ENCODE measurements at places on chromosomes 1 and 21.

DNA sequence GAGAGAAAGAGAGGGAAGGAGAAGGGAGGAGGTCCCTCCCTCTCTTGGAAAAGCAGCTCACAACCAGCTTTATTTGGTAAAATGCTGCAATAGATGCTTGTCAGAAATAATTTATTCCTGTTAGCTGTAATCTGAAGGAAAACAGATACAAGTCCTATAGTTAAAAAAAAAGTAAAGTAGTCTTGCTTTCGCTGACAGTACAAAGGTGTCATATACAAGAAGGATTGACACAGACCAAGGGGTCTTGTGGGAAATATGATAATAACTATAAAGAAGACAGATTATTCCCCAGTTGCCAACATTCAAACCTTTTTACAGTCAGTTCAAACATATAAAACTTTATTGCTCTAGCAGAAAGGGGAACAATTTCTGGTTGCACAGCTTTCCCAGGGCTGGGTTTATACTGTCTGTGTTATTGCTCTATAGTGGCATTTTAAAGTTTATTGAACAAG is 145.0 kb downstream of the PBX1 start:
- no peak for DNase-seq

GRCh38 chr1:164622068-164622845 is 63.3 kb downstream of the PBX1 start:
- DNase-seq: no peak

GRCh38 chr1:226653311-226653921 is 85.7 kb downstream of the ITPKB start:
- peak; percentile 83 for DNase-seq

DNA sequence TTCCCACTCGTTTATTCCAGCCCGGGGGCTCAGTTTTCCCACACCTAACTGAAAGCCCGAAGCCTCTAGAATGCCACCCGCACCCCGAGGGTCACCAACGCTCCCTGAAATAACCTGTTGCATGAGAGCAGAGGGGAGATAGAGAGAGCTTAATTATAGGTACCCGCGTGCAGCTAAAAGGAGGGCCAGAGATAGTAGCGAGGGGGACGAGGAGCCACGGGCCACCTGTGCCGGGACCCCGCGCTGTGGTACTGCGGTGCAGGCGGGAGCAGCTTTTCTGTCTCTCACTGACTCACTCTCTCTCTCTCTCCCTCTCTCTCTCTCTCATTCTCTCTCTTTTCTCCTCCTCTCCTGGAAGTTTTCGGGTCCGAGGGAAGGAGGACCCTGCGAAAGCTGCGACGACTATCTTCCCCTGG is 716 bp downstream of the OLIG2 start:
- no peak for DNase-seq

- no peak for DNase-seq
Measured at GRCh38 chr1:61141288-61142042, 59.1 kb downstream of the NFIA start.

DNA sequence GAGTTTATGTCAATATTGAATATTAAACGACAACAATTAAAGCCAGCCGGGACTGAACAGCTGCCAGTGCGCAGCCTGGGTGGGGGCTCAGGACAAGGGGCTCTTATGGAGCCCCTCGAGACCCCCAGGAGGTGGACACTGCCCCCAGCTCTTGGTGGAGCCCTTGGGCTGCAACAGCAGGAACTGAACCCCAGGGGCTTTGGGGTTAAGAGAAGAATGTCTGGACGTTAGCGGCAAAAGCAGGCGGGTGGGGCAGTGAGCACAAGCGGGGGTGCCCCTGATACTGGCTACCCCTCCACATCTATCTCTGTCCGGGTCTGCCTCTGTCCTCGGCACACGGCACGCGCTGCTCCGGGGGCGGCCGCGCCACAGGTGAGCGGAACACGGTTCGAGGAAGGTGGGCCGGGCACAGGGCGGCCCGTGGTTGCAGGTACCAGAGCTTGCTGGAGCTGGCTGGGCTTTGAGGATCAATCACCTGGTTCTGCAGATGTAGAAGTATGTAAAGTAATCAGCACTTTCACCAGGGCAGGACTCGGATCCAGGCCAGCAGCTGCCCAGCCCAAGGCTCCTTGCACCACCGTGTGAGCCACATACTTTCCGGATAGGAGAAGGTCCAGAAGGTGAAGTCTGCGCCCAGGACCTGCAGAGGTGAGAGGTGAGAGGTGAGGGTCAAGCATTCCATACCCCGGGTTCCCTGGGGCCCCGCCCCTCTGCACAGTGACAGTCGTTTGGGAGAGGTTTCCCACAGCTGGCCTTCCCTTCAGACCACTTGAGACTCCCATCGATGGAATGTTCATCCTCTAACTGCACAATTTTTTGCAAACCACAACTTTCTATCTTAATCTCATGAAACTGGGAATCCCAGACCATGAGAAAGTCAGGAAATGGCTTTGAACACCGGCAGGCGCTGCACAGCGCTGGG is 12.4 kb upstream of the POFUT2 start:
- DNase-seq: no peak

- peak; percentile 34 for DNase-seq
Measured at GRCh38 chr1:169892927-169893644, 610 bp downstream of the SCYL3 start.

DNA sequence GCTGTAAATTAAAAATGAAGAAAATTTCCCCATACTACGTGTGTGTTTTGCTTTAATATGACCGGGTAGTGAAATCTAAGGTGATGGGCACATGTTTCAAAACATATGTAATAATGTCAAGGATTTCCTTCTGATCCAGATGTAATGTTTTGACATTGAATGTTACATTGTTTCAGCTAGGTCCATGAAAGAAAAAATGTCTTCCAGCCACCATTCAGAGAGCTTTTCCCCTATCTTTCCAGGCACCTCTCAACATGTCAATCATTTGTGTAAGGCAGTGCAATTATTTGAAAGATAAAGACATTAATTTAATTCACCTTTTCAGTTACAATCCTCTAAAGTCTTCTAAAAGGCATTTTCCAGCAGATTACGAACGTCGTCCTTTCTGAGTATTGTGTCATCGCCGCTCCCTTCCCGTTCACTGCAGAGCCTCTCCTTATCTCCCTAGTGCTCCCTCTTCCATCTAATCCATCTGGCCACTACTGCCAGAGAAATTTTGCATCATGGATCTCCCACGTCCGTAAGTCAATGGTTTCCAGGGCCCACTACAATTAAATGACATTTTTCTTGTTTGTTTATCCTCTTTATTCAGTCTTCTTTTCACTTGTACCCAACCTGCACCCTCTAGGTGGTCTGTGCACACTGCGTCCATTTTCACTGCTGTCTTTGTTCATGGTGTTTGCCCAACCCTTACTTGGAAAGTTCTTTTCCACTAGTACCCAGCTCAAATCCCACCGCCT is 1.3 kb upstream of the VAMP3 start:
- no peak for DNase-seq

- no peak for DNase-seq
Measured at GRCh38 chr21:42453986-42454570, 41.9 kb downstream of the RSPH1 start.

DNA sequence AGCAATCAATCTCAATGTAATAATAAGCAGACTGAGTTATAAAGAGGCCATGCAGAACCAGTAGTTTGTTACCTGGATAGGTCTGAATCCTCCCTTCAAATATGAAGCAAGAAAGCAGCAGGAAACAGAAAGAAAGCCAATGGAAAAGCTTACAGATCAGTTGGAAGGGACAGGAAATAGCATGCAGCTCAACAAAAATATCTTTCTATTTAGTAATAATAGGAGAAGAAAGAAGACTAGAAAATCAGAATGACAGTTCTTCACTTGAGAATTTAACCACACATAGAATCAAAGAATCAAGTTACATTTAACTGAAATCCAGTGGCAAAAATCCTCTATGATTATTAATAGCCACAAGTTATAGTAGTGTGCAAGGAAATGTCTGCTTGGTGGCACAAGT is 194.4 kb downstream of the EIF4G3 start:
- no peak for DNase-seq

GRCh38 chr21:45421071-45421845 is 16.3 kb downstream of the COL18A1 start:
- no peak for DNase-seq

GRCh38 chr1:47901001-47901575 is 96.1 kb downstream of the TRABD2B start:
- DNase-seq: no peak

GRCh38 chr1:236760480-236760879 is 34.6 kb upstream of the MTR start:
- DNase-seq: no peak

GRCh38 chr1:167792188-167792565 is 70.4 kb downstream of the MPZL1 start:
- DNase-seq: no peak

DNA sequence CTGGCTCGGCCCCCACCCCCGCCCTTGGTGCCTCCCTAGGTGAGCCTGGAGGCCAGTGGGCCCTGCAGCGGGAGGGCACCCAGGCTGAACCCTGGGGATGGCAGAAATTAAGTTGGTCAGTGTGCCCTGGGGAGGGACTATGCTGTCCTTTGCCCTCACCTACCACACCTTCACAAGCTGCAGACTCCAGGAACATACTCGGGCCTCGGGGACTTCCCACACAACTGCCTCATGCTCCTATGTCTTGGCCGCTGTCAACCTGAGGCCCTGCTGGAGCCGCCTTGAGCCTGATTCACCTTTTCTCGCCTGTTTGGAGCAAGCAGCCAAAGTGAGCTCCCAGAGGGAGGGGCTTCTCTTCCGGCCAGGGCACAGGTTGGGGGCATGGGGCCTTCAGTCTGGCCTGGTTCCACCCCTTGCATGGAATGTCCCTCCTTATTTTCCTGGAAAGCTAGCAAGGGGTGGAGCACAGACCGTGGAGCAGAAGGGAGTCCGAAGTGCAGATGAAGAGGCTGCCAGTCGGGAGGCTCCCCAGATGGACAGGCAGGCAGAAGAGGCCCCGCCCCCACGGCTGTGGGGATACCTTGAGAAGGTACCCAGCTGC is 24.7 kb downstream of the KNCN start:
- no peak for DNase-seq

DNA sequence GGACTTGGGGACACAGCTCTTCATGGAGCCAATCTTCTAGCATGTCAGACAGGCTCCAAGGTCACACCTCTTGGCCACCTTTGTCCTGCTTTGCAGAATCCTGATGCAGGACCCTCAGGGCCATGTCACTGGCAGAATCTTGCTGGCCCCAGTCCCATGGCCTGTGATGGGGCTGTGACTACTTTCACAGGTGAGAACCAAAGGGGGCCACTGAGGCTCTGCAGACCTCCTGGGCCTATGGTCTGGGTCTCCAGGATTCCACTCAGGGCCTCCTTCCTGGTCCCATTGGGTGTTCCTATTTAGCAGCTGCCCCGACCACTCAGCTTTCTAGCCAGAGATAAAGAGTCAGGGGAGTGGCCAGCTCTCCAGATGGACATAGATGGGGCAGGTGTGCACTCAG is 238.7 kb downstream of the MATN1 start:
- DNase-seq: no peak

DNA sequence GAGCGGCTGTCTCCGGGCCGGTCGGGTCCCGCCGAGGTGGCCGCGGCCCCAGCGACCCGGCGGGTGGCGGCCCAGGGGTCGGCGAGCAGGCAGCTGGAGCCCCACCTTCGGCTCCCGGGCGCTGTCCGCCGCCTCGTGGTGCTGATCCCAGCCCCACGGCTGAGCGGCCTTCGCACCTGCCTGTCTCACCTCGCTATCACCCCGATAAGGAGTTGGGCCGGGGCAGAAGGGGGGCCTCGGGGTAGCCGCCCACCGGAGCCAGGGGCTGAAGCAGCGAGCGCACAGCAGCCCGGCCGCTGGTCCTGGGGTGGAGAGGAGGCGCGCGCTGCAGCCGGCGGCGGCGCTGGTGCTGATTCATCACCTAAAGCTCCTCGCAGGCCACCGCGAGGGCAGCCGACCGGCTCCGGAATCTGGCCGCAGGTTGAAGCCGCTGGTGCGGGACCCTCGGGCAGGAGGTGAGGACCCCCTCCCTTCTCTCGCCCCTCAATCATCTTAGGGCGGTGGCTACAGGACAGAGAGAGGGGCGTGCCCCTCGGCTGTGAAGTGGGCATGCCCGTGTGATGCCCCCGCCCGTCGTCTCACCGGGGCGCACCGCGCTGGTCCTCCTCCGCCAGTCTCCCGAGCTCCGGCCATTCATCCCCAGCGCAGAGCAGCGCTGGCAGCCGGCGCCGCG is 575 bp downstream of the TRIM67 start:
- DNase-seq: no peak

- DNase-seq: peak; percentile 13
Measured at GRCh38 chr1:70083519-70083918, 121.9 kb downstream of the LRRC40 start.

DNA sequence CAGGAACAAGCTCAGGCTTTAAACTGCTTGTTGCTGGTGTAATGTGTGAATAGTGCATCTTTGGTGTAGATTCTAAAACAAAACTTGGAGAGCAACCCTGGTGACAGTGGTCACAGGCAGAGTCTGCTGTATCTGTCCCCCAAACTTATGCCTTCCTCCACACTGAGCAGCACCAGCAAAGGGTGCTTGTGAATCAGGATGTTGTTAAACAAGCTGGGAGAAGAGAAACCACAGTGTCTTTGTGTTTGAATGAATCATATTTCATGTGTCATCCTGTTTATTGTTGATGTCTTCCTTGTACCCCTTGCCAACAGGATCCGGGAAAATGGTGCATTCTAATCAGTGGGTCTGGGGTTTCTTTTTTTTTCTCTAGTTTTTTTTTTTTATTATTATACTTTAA is 91.9 kb upstream of the COG2 start:
- DNase-seq: no peak

- DNase-seq: no peak
Measured at GRCh38 chr1:25758466-25759070, 41.4 kb upstream of the SELENON start.

DNA sequence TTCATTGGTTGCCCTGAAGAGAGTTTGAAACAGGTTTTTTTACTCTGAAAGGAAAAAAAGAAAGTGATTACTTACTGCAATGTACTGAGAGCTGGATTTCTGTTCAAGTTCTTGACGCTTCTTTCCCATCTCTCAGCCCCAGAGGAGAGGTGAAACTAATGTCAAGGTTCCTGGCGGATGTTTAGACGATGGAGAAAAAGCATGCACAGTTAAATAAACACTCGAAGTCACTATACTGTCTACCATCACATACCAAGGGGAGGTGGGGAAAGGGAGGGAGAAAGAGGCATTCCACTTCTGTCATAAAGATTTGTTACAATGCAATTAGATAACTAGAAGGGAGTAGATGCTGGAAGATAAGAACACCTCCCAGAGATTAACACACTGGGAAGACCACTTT is 177.0 kb upstream of the TNR start:
- no peak for DNase-seq

GRCh38 chr1:211973541-211973940 is 61.8 kb downstream of the INTS7 start:
- DNase-seq: no peak

GRCh38 chr1:188386161-188386560 is 1557.4 kb downstream of the PLA2G4A start:
- no peak for DNase-seq

- DNase-seq: no peak
Measured at GRCh38 chr1:202888221-202888530, 773 bp downstream of the RABIF start.

DNA sequence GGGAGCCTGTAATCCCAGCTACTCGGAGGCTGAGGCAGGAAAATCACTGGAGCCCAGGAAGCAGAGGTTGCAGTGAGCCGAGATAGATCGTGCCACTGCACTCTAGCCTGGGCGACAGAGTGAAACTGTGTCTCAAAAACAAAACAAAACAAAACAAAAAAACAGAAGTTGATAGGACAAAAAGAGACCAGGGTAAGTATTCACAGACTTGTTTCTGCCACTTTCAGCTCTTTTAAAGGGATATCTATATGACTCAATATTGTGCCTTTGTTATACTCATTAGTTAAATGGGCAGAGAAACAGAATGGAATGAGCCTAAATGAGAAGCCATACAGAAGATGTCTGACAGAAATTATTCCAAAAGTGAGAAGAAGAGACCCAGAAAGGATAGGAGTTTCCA is 23.1 kb upstream of the ABL2 start:
- DNase-seq: peak; percentile 6

Measured in GM12865 (cell line).